Stimulated activated CD4-positive, alpha-beta T cell treated with anti-CD3 and anti-CD28 coated beads, Interleukin-1b, Interleukin-23, amount 100 ng/mL, for 4 hours (primary cell): ENCODE measurements at places on chromosomes 6 and 20.

- DNase-seq, result no peak
Measured at GRCh38 chr20:22958390-22958789, 76.7 kb upstream of the SSTR4 start.

DNA sequence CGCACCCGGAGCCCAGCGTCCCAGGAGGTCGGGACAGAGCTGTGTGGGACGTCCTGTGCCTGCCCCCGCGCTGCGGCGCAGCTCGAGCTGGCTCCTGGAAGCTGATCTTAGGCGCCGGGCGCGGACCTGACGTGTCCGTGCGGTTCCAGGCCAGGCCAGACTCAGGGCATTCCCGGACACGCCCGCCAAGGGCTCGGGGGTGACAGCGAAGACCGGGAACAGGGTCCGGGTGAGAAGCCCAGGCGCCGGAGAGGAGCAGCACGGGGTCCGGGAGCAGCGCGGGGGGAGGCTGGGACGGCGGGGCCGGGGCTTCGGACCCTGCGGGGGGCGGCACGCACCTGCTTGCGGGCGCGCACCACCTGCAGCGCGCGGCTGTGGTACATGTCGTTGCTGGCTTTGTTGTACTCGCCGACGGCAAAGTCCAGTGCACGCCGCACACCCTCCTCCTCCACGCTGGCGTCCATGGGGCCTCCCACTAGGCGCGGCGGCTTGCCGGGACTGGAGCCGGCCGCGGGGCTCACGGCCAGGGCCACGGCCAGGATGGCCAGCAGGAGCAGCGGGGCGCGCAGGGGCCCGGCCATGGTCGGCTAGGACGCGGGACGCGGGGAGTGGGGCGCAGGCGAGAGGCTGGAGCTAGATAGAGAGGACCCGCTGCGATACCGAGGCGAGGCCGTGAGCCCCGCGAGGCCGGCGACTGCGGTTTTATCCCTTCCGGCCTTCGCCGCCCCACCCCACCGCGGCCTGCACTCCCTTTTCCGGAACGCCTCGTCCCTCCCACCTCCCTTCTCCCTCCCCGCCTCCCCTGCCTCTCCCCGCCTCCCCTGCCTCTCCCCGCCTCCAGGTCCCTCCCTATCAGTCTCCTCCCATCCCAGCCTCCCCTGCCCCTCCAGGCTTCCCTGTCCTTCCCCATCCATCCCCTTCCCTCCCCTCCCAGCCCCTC is at the start of gene CST3:
Gene CST3, minus strand, starts transcription at position 674 of the 940 bp plus-strand sequence. Its CDS starts 93 bp downstream, at position 581.
- no peak for DNase-seq

DNA sequence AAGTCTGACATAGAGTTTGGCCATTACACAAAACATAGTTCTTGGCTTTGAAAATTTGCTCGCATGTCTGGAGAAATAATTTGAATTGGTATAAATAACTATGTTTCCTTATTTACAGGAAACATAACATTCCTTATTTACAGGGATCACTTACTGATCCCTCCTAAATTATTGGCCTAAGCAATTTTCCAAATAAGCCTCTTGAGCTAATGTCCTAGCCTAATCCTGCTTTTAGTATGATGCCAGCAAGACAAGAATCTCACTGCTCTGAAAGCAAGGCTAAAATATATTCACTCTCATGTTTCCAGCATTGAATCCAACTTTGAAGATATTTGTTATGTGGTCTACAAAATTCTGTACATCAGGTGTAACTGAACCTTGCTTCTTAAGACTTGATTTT is 4.1 kb upstream of the TBC1D32 start:
- no peak for DNase-seq

- DNase-seq, result no peak
Measured at GRCh38 chr6:16047435-16047990, 81.4 kb upstream of the MYLIP start.

- no peak for DNase-seq
Measured at GRCh38 chr6:169038691-169039090, 215.0 kb downstream of the THBS2 start.

DNA sequence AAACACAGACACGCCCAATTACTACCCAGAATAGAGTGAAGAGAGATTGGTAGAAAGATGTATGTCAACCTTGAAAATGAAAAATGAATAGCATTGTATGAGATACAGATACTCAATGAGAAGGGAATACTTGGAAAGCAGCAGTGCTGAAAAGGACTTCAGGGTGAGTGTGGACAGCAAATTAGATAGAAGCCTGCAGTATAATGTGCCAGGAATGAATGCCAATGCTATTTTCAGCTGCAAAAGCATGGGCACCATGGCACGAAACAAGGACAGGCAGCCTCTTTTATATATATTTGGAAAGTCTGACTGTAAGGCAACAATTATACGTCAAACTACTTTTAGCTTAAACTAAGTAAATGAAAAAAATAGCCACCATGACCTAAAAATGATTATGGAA is 118.2 kb downstream of the PTCHD4 start:
- no peak for DNase-seq

DNA sequence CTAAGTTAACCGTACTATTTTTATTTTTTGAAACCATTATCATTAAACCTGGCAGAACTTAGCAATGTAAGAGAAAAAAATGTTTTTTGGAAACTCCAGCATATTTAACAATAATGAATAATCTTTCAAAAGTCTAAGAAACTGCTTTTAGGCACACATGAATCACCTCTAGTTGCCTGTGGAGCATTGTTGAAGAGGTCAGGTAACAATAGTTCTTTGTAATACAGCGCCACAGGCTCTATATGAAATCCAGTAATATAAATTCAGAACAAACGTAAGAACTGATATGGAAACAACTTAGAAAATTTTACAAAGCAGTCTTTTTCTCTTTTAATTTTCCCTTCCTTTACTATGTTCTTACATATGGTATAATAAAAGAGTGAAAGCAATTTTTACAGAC is 10.3 kb downstream of the LYRM4 start:
- DNase-seq, result no peak
